ENCODE measurements at places on chromosomes 5 and 9.

DNA sequence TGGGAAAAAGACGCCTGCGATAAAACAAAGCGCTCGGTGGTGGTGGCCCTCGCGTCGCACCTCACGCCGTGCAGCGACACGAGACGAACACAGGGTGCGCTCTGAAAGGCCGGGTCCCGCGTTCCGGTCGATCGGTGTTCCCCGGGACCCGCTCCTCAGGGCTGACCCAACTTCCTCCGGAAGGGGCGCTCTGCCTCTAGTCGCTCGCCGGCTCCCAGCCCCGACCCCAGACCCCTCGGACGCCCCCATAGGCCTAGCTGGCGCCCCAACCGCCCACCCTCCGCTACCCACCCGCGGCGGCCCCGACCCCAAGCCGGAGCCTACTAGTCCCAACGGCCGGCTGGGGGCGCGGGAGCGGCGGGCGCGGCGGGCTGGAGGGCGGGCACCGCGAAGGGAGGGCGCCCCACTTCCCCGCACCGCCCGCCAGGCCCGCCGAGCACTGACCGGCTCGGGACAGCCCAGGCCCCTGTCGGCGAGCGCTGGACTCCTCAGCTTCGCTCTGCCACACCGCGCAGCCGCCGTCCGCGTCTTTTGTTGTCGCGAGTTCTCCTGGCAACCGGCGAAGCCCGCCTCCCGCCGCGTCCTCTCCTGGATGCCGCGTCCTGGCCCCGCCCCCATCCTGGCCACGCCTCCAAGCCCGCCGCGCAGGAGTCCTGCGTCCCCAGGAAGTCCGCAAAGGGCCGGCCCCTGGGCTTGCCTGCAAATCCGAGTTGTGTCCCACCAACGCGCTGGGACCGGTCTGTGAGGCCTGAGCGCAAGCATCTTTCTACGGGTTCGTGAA, at the start of gene KIF27:
Gene KIF27 (minus strand): TSS at position 506 of the 781 bp plus-strand sequence. CDS start 5,841 bp downstream, outside the sequence.
- DNase-seq: peak; percentile 99

DNA sequence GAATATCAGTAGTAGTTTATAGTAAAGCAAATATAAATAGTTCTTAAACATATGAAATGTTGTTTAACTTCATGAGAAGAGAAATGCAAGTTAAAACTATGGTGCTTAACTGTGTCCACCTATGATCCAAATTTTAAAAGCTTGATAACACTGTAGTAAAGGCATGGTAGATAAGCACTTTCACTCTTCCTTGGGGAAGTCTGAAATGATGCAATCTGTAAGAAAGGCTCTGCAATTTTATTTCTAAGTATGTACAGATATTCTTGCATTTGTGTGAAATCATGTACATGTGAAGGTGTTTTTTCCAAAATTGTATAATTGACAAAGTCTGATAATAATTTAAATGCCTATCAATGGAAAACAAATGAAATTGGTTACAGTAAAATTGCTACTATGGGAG, 66.9 kb downstream of the SYK start:
- DNase-seq: no peak

- peak; percentile 39 for DNase-seq
Observed at GRCh38 chr5:77852514-77853352, 76.6 kb upstream of the TBCA start.

DNA sequence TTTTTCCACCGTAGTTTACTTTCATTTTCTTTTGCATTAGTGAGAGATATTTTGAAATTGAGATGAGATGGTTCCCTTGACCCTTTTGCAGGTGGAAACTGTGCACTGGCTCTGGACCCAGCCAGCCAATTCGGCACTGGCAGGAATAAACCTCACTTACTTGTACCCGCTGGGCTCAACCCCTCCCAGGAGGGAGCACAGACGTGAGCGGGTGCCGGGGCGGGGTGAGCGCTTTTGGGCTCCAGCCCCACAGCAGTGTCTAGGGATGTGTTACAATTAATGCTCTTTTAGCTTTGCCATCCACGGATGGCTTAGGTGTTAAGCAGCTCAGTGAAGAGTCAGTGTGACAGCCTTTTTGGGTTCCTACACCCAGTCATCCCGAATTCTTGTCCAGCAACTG, 766.1 kb upstream of the CHD1 start:
- no peak for DNase-seq

DNA sequence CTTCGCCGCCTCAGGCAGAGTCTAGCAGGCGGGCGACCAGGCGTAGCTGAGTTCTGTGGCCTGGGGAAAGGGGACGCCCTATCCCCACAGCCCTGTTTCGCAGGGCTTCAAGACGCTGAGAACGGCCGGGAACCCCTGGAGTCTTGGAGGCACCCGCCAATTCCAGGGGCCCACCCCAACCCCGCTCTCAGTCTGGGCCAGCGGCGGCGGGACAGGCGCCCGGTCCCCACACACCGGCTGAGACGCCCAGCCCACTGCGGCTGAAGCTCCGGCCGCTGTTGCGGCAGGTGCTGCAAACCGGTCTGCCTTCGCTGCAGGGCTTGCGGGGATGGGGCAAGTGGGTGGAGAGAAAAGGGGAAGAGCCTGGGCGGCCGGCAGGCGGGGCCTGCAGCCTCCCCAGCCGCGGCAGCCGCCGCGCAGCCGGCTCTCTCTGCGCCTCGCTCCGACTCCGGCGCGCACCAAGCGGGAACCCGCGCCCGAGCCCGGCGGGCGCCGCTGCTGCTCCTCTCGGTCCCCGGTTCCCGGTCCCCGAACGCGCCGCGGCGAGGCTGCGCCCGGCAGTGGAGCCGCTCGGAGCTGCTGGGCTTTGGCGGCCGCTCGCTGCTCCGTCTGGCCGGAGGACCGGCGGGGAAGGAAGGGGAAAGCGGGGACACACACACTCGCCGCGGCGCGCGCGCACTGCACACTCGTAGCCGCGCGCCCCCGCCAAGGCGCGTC, at the start of gene PIP5K1B:
Gene PIP5K1B (plus strand): TSS at position 427 of the 717 bp plus-strand sequence. CDS start 117,375 bp downstream, outside the sequence.
- peak; percentile 90 for DNase-seq

GRCh38 chr9:76912636-76913275, 6.8 kb upstream of the PRUNE2 start:
- DNase-seq: no peak

- DNase-seq: no peak
Observed at GRCh38 chr9:112850840-112851239, 39.8 kb downstream of the SLC46A2 start.

DNA sequence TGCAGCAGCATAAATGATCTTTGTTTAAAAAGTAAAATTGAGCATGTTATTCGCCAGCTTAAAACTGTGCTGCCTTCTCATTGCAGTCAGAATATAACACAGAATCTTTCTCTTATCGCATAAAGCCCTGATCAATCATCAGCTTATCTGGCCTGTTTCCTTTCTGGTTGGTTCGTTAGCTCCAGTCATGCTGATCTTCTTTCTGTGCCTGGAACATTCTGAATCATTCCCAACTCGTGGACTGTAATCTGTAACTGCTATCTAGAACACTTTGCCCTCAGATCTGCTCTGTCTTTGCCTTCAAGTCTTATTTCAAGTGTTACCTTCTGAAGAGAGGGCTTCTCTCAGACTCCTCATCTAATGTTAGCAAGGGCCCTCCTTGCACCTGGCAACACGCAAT, 11.9 kb upstream of the FER start:
- DNase-seq: no peak

DNA sequence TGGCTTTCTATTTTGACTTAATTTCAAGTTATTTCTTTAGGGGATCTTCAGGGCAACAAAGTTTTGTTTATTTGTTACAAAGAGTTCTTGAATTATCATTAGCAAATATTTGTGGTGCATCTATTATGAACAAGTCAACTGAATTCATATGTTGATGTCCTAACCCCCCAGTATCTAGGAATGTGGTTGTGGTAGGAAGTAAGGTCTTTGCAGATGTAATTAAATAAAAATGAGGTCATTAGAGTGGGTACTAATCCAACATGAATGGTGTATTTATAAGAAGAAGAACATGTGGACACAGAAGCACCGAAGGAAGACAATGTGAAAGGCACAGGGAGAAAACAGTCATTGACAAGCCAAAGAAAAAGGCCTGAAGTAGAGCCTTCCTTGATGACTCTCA, 474.0 kb upstream of the DAB2 start:
- no peak for DNase-seq

GRCh38 chr9:31799953-31800609, 584.4 kb upstream of the ACO1 start:
- DNase-seq: no peak

GRCh38 chr5:12951846-12952245, 992.6 kb downstream of the DNAH5 start:
- DNase-seq: no peak

DNA sequence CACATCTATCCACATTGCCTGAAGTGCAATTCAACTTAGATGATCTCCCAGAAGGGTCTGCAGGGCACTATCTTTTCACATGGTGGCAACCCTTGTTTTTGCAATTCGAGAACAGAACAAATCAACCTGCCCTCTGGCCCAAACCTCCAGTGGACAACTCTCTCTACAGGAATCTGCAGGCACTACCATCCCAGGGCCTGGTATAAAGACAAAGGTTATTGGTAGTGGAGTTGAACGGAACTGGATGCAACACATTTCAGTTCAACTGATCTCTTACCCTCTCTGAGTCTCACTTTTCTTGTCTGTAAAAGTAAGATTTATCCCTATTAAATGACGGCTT, 153.2 kb upstream of the EGFLAM start:
- no peak for DNase-seq

DNA sequence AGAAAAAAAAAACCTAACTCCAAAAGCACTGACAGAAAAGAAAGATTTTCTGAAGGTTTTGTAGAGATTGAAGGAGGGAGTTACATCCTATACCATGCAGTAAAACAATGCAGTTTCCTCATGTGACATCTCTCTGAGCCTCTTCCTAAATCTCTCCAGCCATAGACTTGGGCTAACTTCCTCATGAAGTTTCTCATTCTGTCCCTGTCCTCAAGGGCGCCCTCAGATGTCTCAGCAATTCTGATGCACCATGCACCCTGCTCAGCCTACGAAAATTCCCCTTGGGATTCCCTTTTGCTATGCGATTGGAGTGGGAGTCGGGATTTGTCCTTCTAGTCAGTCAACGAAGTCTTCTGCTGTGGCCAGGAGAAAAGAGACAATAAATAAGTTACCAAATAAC, 68.9 kb downstream of the FAT2 start:
- DNase-seq: no peak
